ENCODE measurements at places on chromosomes 12 and 14. TPM values are rescaled to one million over a fixed set of nuclear protein-coding genes. Genes with fewer than 3 reads are reported as not detected.

TAS2R14 gene
- total RNA-seq: 1.3 TPM

NTS gene
- under 0.01 TPM for total RNA-seq

LRTM2 gene
- not detected for total RNA-seq

B4GALNT3 gene
- under 0.01 TPM for total RNA-seq

SPIC gene
- not detected for total RNA-seq

RNFT2 gene
- total RNA-seq: 2.9 TPM

SLC6A15 gene
- 45.9 TPM for total RNA-seq

MTA1 gene
- 62.4 TPM for total RNA-seq

CYP46A1 gene
- 0.16 TPM for total RNA-seq

SLC25A47 gene
- not detected for total RNA-seq

GDF11 gene
- total RNA-seq: 0.65 TPM

OR10A7 gene
- not detected for total RNA-seq

LRRC43 gene
- 0.81 TPM for total RNA-seq

PNN gene
- 28.2 TPM for total RNA-seq

CPNE6 gene
- total RNA-seq: not detected

SLC2A14 gene
- not detected for total RNA-seq

RHEBL1 gene
- total RNA-seq: 1.4 TPM

APOF gene
- total RNA-seq: not detected

DIP2B gene
- total RNA-seq: 20.2 TPM

ERC1 gene
- total RNA-seq: 57.5 TPM

RAB5B gene
- total RNA-seq: 30.6 TPM

GPRC5A gene
- 4.9 TPM for total RNA-seq

PTGR2 gene
- total RNA-seq: 1.1 TPM

PTCSC3 gene
- not detected for total RNA-seq

SRRM4 gene
- total RNA-seq: not detected

CRIP1 gene
- 0.25 TPM for total RNA-seq

LMNTD1 gene
- total RNA-seq: not detected

CLECL1 gene
- not detected for total RNA-seq

CDC42BPB gene
- total RNA-seq: 76.4 TPM

A2ML1 gene
- not detected for total RNA-seq

CMTM5 gene
- total RNA-seq: not detected

SIX1 gene
- 0.06 TPM for total RNA-seq

MANSC4 gene
- not detected for total RNA-seq

PIK3C2G gene
- total RNA-seq: under 0.01 TPM

GALNT9 gene
- total RNA-seq: 0.13 TPM

STAC3 gene
- total RNA-seq: not detected

VPS33A gene
- 24.4 TPM for total RNA-seq

VDR gene
- 0.19 TPM for total RNA-seq
